ENCODE measurements at places on chromosomes 11 and 22. TPM values are rescaled to one million over a fixed set of nuclear protein-coding genes. Genes with fewer than 3 reads are reported as not detected.

Gene VWCE
- 5.4 TPM for polyA plus RNA-seq

Gene ST14
- polyA plus RNA-seq: 38.4 TPM

Gene TRIM49
- polyA plus RNA-seq: not detected

Gene OR5L1
- not detected for polyA plus RNA-seq

Gene CCDC87
- polyA plus RNA-seq: 0.17 TPM

Gene MMP11
- polyA plus RNA-seq: 0.66 TPM

Data from adipose tissue (tissue), 3 donors.